ENCODE measurements at places on chromosomes 1 and 21.

- DNase-seq: no peak
Observed at GRCh38 chr21:28953247-28953646, 39.4 kb downstream of the LTN1 start.

- no peak for DNase-seq
Observed at GRCh38 chr1:205258261-205258691, 30.5 kb downstream of the TMCC2 start.

- no peak for DNase-seq
Observed at GRCh38 chr1:203276916-203277545, 28.3 kb upstream of the BTG2 start.

DNA sequence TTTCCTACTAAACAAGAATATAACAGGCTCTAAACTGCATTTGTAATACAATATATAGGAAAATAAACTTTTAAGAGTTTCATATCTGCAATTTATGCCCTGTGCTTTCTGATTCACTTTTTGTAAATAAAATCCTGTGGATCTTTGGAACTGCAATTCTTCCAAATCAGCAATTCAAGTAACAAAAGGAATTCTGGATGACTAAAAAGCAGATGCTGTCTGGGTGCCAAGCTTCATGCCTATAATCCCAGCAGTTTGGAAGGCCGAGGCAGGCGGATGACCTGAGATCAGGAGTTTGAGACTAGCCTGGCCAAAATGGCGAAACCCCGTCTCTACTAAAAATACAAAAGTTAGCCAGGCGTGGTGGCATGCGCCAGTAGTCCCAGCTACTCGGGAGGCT is 6.3 kb downstream of the NME7 start:
- no peak for DNase-seq

DNA sequence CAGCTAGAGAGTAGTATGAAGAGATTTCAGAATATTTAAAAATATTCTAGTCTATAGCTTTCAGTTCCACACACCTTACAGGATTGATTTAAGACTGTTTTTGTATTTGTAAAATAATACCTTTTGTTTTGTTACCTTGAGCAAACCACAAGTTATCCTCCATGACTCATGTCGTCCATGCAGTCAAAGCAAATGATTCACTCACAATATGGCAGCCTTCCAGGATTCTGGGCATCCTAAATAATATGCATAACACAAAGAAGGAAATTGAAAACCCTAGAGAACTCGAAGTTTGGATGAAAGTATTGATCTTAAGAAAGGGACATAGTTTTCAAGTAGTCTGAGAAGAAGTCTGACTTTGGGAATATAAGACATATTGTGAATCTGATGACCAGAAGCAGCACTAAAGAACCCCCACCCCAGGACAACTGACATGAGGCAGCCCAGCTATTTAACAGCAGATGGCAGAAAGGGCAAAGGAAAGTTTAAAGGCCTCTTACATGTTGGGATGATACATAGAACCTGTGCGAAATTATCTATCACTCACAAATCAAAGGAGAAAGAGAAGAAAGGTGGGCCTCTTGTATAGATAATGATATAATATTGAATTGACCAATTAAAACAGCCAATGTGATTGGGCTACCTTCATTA is 857.9 kb downstream of the BRINP3 start:
- no peak for DNase-seq

DNA sequence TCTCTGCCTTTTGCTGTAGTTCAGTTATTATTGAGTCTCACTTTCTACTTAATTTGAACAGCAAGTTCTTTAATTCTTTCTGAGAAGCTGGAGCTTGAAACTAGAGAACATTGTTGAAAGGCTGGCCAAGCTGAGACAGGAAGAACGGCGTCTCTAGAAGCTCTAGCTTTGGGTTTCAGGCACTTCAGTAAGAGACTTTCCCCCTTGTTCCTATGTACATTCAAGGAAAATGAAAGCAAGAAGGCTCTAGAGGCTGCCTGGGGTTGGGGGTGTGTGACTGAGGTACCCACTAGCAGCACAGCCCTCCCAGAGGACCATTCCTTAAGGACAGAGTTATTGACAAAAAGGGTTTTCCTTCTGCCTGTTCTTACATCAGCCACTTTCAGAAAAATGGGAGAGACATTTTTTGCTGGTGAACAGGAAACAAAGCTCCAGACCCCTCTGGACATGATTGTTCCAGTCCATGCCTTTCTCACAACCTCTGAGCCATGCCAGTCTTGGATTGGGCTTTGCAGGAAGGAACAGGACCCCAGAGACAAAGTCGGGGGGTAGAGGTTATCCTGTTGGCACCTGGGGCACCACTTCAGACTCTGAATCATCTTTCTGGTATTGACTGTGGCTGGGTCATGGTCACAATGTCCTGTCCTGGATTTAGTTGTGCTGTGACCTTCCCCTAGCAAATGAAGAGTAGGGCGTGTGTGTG is 63.1 kb downstream of the LAMC2 start:
- DNase-seq: no peak

GRCh38 chr21:28522014-28522799 is 470.5 kb downstream of the LTN1 start:
- no peak for DNase-seq

- DNase-seq: no peak
Observed at GRCh38 chr1:233919786-233920185, 15.3 kb downstream of the SLC35F3 start.

GRCh38 chr1:234707641-234708040 is 97.7 kb upstream of the IRF2BP2 start:
- DNase-seq: no peak

GRCh38 chr1:40273547-40274166 is 15.6 kb downstream of the ZMPSTE24 start:
- no peak for DNase-seq

DNA sequence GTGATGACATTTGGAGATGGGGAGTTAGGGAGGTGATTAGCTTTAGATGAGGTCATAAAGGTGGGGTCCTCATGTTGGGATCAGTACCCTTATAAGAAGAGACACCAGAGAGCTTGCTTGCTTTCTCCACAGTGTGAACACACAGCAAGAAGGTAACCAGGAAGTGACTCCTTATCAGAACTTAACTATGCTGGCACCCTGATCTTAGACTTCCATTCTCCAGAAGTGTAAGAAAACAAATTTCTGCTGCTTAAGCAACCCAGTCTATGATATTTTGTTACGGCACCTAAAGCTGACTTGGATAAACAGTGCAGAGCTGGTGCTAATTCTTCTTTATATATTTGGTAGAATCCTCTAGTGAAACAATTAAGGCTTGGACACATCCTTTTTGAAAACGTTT is 346.0 kb downstream of the AGBL4 start:
- DNase-seq: no peak

- no peak for DNase-seq
Observed at GRCh38 chr1:114033216-114033706, 54.0 kb downstream of the OLFML3 start.

- DNase-seq: no peak
Observed at GRCh38 chr21:41753006-41753898, 13.6 kb downstream of the RIPK4 start.

GRCh38 chr1:228987286-228987685 is 252.0 kb downstream of the RHOU start:
- no peak for DNase-seq

- DNase-seq: no peak
Observed at GRCh38 chr1:160116283-160117147, 956 bp downstream of the ATP1A2 start.

GRCh38 chr1:50329332-50329932 is 93.8 kb downstream of the DMRTA2 start:
- no peak for DNase-seq

GRCh38 chr21:44881198-44881872 is 7.8 kb upstream of the PTTG1IP start:
- DNase-seq: no peak

DNA sequence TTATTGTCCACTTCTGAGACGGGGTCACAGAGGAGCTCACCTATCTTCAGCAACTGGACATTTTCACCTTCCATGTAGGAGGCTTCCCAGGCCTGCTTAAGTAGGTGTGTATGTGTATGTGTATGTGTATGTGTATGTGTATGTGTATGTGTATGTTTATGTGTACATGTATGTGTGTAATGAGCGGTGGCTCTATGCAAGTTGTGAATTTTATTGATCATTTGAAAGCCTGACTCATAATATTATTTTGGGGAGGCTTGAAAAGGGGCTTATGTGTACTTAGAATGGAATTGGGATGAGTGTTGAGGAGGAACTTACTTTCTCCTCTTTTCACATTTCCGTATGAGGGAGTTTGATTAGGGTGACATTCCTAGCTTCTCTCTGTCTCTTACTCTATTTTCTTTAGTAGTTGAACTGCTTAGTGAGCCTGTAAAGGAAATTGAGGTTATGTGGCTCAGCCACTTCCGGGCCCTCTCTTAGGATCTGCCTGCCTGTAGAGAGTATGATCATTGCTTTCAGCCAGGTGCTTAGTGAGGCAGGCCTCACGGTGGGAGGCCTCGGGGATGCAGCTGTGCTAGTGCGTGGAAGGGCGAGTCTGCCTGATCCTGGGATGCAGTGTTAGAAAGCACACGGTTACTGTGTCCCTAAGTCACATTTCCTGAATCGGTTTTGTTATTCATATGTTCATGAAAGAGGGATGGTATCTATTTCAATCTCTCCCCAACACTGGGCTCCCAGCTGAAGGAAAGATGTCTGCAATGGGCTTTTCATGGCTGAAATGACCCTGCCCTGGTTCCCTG is 61.0 kb downstream of the IER5 start:
- peak; percentile 88 for DNase-seq

- no peak for DNase-seq
Observed at GRCh38 chr1:225651872-225652728, 823 bp downstream of the ENAH start.

DNA sequence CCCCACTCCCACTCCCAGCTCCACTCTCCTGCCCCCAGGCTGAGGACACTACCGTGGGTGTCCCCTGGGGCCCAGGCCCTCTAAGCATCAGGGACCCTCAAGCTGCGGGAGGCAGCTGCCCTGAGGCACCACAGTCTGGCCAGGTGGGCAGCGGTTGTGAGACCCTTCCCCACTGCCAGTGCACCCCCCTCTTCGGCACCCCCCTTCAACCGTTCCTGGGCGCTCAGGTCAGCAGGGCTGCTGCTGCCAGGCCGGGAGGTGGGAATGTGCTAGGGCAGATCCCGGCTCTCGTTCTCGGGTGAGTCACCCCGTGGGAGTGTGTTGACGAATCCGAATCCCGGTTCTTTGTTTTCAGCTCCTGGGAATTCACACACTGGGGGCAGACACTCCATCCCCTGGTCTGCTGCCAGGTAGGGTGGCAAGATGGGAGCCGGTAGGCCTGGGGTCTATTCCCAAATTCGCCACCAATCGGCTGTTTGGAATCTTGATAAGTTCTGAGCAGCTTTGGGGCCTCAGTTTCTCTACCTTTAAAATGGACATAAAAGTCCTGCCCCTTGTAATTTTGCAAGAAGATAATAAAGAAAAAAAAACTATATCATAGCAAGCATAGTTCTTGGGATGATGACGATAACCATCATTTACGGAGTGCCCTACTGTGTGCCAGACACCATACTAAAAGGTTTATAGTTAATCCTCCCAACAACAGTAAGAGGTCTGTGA is 28.5 kb upstream of the CASZ1 start:
- no peak for DNase-seq

DNA sequence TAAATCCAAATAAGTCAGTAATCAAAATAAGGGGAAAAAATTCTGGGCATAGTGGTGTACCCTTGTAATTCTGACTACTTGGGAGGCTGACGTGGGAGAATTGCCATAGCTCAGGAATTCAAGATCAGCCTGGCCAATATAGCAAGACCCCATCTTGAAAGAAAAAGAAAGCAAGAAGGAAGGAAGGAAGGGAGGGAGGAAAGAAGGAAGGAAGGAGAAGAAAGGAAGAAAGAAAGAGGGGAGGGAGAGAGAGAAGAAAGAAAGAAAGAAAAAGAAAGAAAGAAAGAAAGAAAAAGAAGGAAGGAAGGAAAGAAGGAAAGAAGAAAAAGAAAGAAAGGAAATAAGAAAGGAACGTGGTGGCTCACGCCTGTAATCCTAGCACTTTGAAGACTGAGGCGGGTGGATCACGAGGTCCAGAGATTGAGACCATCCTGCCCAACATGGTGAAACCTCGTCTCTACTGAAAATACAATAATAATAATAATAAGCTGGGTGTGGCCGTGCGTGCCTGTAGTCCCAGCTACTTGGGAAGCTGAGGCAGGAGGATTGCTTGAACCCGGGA is 64.5 kb upstream of the ROR1 start:
- DNase-seq: no peak

GRCh38 chr1:67771749-67772148 is 61.5 kb downstream of the GNG12 start:
- DNase-seq: no peak

DNA sequence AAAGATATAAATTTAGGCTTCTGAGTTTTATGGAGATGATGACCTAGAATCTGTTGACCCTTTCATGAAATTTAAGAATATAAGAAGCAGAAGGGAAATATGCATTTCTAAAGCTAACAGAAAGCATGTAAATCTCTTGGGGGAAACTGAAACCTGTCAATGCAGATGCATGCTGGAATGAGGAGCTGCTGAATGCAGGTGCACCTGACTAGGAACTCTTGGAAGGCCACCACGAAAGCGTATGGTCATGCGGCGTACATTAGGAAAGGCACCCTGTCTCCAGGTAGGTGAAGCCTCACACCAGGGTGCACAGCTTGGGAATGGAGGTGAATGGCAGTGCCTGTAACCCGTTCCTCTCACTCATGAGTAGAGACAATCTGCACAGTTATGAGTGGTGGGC is 309.7 kb downstream of the SEC16B start:
- no peak for DNase-seq

GRCh38 chr1:236890152-236891056 is 95.3 kb downstream of the MTR start:
- no peak for DNase-seq

GRCh38 chr1:53145942-53146708 is 3.7 kb upstream of the SLC1A7 start:
- DNase-seq: no peak

Measured in activated CD4-positive, alpha-beta T cell treated with anti-CD3 and anti-CD28 coated beads, Interleukin-2, amount 10 ng/mL, durations not matched to agents 7 days and 5 days (primary cell).